ENCODE measurements at places on chromosomes 7 and 10.

DNA sequence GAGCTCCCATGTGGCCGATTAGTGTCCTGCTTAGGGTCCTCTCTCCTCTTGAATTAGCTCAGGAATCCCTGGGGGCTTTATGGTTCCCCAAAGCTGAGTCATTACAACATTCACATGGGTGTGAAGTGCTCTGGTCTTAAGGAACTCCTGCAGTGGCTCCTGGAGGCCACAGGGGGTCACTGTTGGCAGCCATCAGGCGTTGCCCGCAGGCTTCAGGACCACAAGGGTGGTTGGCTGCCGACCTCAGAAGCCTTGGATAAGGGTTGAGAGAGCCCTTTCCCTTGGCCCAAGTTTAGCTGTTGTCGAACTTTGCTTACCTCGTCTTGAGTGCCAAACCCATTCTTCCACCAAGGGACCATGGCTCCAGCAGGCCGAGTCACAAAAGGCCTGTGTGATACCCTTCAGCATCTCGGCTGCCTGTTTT, 61.7 kb downstream of the SH2D4B start:
- peak; percentile 20 for DNase-seq

DNA sequence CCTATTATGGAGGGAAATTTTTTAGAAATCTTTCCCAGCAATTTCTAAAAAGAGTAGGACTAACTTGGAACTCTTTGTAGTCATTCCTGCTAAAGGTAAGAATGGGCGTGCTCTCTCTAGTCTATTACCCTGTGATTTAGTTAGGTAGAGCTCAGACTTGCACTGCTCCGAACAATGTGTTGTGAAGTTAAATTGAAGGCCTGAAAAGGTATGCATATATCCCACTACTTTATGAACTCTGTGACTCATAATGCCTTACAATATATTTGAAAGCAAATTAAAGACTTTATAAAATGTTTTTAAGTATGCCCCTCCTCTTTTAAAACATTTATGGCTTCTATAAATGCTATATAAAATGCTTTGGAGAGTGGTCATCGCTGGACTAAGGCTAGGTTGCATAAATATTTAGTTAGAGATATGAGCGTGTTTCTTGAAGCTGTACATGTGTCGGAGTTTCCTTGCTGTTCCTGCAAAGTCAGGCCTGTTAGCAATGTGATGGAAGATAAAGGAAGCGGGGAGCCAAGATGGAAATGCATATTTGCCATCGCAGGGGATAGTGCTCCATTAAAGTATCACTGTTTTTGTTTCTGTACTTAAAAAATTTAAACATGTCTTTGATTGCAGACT, 761.4 kb downstream of the LRMDA start:
- no peak for DNase-seq

DNA sequence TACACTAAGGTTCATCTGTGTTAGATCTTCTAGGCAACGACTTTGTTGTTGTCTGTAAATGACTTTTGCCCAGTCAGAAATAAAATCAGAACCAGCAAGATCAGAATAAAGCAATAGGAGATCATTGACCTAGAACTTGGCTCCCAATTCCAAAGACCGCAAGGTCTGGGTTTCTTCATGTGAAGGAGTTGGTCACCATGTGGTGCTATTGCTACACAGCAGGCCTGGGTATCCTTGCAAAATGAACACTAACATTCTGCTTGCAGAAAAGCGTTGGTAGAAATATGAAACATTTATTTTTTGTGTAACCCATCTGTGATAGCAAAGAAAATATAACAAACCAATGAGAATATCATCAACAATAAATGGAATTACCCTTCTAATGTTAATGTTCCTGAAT, 831.0 kb downstream of the NXPH1 start:
- no peak for DNase-seq

DNA sequence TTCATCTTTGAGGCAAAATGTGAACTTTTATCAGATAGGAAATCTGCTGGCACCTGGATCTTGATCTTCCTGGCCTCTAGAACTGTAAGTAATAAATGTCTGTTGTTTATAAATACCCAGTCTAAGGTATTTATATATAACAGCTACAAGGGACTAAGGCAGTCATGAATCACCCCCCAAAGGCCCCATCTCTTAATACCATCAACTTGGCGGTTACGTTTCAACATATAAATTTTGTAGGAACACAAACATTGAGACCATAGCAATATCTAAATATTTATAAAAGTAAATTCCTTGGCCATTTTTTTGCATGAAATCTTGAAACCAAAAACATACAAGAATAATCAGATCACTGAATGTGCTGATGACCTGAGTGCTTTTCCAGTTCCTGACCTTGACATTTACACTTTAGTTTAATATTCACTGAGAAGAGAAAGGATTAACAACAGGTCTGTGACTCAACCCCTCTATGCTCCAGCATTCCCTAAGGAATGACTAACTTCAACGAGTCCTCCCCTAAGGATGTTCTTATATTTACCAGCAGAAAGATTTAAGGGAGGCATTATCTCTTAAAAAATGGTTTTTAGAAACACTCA, 1438.5 kb upstream of the CELF2 start:
- DNase-seq: no peak

GRCh38 chr10:29067161-29067560, 221.7 kb upstream of the LYZL1 start:
- no peak for DNase-seq

GRCh38 chr7:64308016-64308270, 5.8 kb upstream of the ZNF736 start:
- DNase-seq: no peak

DNA sequence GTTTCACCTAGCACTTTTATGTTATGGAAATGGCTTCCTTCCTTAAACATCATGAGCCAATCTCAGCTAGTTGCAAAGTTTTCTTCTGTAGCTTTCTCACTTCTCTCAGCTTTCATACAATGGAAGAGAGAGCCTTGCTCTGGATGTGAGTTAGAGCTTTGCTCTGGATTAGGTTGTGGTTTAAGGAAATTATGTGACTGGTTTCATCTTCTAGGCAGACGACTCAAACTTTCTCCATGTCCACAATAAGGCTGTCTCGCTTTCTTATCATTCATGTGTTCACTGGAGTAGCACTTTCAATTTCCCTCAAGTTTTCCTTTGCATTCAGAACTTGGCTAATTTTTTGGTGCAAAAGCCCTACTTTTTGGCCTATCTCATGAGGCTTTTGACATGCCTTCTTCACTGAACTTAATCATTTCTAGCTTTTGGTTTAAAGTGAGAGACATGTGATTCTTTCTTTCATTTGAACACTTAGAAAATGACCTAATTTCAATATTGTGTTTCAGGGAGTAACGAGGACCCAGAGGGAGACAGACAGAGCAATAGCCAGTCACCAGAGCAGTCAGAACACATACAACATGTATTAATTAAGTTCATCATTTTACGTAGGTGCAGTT, 49.8 kb downstream of the CNOT4 start:
- no peak for DNase-seq

GRCh38 chr10:119306514-119306951, 99.2 kb downstream of the GRK5 start:
- DNase-seq: no peak

GRCh38 chr7:38316733-38317360, 43.4 kb upstream of the TARP start:
- no peak for DNase-seq

GRCh38 chr10:30583778-30584415, 45.7 kb downstream of the LYZL2 start:
- peak; percentile 10 for DNase-seq

GRCh38 chr7:19932549-19933249, 159.3 kb upstream of the TMEM196 start:
- no peak for DNase-seq

Data from C1 segment of cervical spinal cord (tissue), 14 donors.